ENCODE measurements at places on chromosomes 7 and 10.

- H3K27ac ChIP-seq, result peak overlapping the region; percentile 69
- peaks cover 50% of the 10 kb centered on the region for H3K4me1 ChIP-seq
- peaks cover 18% of the 10 kb centered on the region for H3K27me3 ChIP-seq
- H3K36me3 ChIP-seq, result peaks cover 3% of the 10 kb centered on the region
- H3K4me3 ChIP-seq, result peak overlapping the region; percentile 62
- no peak for DNase-seq
Observed at GRCh38 chr10:122462533-122463465, 1.4 kb downstream of the HTRA1 start.

- peaks cover 51% of the 10 kb centered on the region for H3K4me1 ChIP-seq
- H3K27ac ChIP-seq, result no peak overlapping the region
- no peak for DNase-seq
- H3K4me3 ChIP-seq, result no peak overlapping the region
Observed at GRCh38 chr7:1900847-1901246, 230.8 kb downstream of the ELFN1 start.

DNA sequence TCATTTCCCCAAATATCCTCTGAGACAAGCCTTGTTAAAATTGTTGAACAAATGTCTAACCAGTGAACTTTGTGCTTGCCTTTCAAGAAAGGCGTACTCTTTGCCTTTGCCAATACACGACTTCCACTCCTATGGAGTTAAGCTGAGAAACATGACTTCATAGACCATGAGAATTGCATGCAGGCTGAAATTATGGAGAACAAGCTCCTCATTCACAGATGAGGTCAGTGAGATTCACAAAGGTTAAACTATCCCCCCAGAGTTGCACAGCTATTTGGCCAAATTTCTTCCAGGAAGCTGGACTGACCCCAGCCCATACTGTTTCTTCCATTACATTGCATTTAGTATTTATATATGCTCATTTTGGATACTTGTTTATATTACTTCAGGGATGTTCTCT, 221.4 kb upstream of the SEMA3C start:
- no peaks in the 10 kb centered on the region for H3K4me1 ChIP-seq
- no peaks in the 10 kb centered on the region for H3K27me3 ChIP-seq
- no peaks in the 10 kb centered on the region for H3K36me3 ChIP-seq
- peak overlapping the region; percentile 71 for H3K27ac ChIP-seq

DNA sequence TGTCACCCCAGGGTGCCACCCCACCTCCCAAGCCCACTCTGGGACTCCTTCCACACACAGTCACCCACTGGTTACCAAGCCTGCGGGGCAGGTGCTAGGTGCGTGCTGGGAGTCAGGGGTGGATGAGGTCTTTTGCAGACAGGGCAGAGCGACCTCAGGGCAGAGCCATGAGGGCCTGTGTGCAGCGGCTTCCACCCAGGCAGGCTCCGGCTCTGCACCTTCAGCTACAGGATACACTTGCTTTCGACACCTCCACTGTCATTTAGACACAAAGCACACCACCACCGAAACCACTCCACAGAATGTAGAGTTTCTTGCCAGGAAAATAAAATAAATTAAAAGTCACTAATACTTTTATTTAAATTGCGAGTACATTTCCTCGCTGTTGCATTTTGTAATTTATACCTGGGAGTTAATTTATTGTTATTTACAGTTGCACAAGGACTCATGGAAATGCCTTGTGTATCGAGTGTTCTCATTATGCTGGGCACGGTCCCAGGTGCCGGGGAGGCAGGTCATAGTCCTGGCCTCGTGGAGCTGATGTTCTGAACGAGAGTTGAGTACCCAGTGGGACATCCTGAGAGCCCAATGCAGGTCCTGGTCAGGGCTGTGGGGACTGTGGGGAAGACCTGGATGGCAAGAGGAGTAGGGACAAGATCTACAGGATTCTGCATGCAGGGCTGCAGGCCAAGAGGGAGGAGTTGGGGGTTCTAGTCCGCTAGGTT, 127.8 kb downstream of the CUX1 start:
- H3K27me3 ChIP-seq, result no peaks in the 10 kb centered on the region
- no peak for DNase-seq
- H3K27ac ChIP-seq, result no peak overlapping the region
- no peak overlapping the region for H3K4me3 ChIP-seq
- peaks cover 5% of the 10 kb centered on the region for H3K36me3 ChIP-seq

- no peaks in the 10 kb centered on the region for H3K27me3 ChIP-seq
- no peaks in the 10 kb centered on the region for H3K36me3 ChIP-seq
- DNase-seq, result no peak
- peaks cover 7% of the 10 kb centered on the region for H3K4me1 ChIP-seq
- H3K27ac ChIP-seq, result no peak overlapping the region
Observed at GRCh38 chr10:24501056-24501711, 222.5 kb downstream of the ARHGAP21 start.

- H3K36me3 ChIP-seq, result peaks cover 6% of the 10 kb centered on the region
- H3K27ac ChIP-seq, result no peak overlapping the region
- DNase-seq, result no peak
- no peaks in the 10 kb centered on the region for H3K27me3 ChIP-seq
Observed at GRCh38 chr7:105198223-105198622, 184.2 kb downstream of the KMT2E start.

GRCh38 chr7:101882595-101883564, 65.5 kb downstream of the CUX1 start:
- H3K27ac ChIP-seq, result peak overlapping the region; percentile 61
- no peak overlapping the region for H3K4me3 ChIP-seq
- peak; percentile 56 for DNase-seq
- peaks cover 25% of the 10 kb centered on the region for H3K4me1 ChIP-seq

DNA sequence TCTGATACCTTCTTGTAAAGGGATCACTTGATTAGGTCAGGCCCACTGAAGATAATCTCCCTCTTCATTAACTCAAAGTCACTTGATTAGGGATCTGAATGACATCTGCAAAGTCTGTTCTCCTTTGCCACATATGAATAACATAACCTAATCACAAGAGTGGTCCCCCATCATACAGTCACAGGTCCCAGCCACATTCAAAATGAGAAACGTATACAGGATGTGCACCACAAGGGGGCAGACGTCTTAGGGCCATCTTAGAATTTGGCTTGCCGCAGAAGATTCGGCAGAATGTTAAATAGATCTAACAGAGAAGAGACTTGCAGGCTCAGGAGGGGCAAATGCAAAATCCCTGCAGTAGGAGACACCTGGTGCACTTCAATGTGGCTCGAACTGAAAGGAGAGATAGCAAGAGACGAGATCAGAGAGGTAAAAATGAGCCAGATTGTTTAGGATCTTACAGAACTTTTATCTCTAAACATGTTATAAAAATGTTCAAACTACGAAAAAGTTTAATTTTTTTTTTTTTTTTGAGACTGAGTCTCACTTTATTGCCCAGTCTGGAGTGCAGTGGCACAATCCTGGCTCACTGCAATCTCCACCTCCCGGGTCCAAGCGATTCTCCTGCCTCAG, 10.4 kb upstream of the SMC3 start:
- no peak overlapping the region for H3K27ac ChIP-seq
- no peak for DNase-seq
- H3K27me3 ChIP-seq, result no peaks in the 10 kb centered on the region

GRCh38 chr7:47594406-47594805, 12.5 kb upstream of the TNS3 start:
- DNase-seq, result no peak
- H3K4me3 ChIP-seq, result no peak overlapping the region
- H3K27ac ChIP-seq, result no peak overlapping the region
- H3K36me3 ChIP-seq, result no peaks in the 10 kb centered on the region

- no peaks in the 10 kb centered on the region for H3K36me3 ChIP-seq
- H3K27me3 ChIP-seq, result no peaks in the 10 kb centered on the region
- no peak overlapping the region for H3K27ac ChIP-seq
- DNase-seq, result no peak
- H3K4me1 ChIP-seq, result peaks cover 10% of the 10 kb centered on the region
Observed at GRCh38 chr7:93011351-93012294, 106.2 kb downstream of the SAMD9 start.

DNA sequence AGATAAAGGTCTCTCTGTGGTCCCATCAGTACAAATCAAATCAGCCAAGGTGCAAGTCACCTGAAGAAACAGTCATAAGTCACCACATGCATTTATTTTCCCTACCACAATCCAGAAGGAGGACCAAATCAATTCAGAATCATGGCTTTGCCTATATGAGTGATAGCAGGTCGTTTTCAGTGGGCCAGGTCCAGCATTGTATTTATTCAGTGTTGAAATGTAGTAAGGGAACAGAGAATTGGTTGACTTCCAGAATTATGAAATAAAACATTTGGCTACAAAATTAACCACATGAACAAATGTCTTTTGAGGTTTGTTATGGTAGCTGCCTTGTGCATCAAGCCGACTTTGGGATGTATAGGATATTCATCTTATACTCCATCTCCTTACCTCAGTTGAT, 88.4 kb downstream of the POLR1F start:
- H3K4me3 ChIP-seq, result no peak overlapping the region
- H3K36me3 ChIP-seq, result no peaks in the 10 kb centered on the region
- H3K27ac ChIP-seq, result no peak overlapping the region
- no peak for DNase-seq
- H3K27me3 ChIP-seq, result no peaks in the 10 kb centered on the region

GRCh38 chr7:15317215-15317614, 244.6 kb downstream of the AGMO start:
- no peaks in the 10 kb centered on the region for H3K4me1 ChIP-seq
- H3K36me3 ChIP-seq, result no peaks in the 10 kb centered on the region
- no peak overlapping the region for H3K27ac ChIP-seq
- DNase-seq, result no peak
- no peak overlapping the region for H3K4me3 ChIP-seq
- H3K27me3 ChIP-seq, result no peaks in the 10 kb centered on the region

GRCh38 chr10:48330269-48330668, 23.8 kb downstream of the MAPK8 start:
- H3K4me1 ChIP-seq, result no peaks in the 10 kb centered on the region
- no peak overlapping the region for H3K4me3 ChIP-seq
- DNase-seq, result peak; percentile 41
- no peaks in the 10 kb centered on the region for H3K27me3 ChIP-seq

GRCh38 chr10:52488606-52489485, 174.8 kb downstream of the DKK1 start:
- H3K36me3 ChIP-seq, result no peaks in the 10 kb centered on the region
- H3K27ac ChIP-seq, result no peak overlapping the region
- H3K4me1 ChIP-seq, result no peaks in the 10 kb centered on the region
- H3K27me3 ChIP-seq, result no peaks in the 10 kb centered on the region

DNA sequence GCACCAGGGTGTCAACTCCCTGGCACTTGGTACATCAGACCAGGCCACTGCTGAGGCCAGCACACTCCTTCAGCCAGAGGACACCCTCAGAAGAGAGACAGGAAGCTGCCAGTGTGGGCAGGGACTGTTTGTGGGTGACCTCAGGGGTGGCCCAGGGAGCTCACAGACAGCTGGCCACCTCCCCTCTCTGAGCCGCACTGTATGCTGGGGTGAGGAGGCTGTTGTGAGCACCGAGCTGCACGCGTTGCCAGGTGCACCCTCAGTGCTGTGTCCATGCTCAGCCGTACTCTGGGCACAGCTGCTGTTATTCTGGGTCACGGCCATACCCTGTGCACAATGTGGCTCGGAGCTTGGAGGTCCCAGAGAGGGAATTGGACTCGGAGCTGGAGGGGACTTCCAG, 61.5 kb upstream of the NANOS1 start:
- no peak for DNase-seq
- H3K4me1 ChIP-seq, result peaks cover 36% of the 10 kb centered on the region
- no peaks in the 10 kb centered on the region for H3K36me3 ChIP-seq
- no peak overlapping the region for H3K27ac ChIP-seq
- no peaks in the 10 kb centered on the region for H3K27me3 ChIP-seq

DNA sequence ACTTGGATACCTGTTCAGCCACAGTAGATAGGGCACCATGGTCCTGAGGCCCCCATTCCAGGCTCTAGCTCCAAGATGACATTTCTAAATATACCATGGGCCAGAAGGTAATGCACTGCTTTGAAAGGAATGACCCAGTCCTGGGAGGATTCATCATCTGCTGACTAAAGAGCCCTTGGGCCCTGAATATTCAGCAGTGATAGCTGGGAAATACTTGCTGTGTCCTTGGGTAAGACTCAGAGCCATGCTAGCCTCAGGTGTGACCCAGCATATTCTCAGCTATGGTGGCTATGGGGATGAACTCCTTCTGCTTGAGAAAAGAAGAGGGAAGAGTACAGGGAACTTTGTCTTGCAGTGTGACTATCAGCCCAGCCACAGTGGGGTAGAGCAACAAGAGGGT, 21.3 kb upstream of the AGR2 start:
- H3K4me1 ChIP-seq, result no peaks in the 10 kb centered on the region
- H3K27ac ChIP-seq, result no peak overlapping the region
- no peaks in the 10 kb centered on the region for H3K27me3 ChIP-seq
- no peaks in the 10 kb centered on the region for H3K36me3 ChIP-seq
- H3K4me3 ChIP-seq, result no peak overlapping the region

GRCh38 chr7:73431041-73431835, 2.3 kb upstream of the FZD9 start:
- H3K36me3 ChIP-seq, result peaks cover 6% of the 10 kb centered on the region
- no peak overlapping the region for H3K4me3 ChIP-seq
- H3K4me1 ChIP-seq, result peaks cover 48% of the 10 kb centered on the region

DNA sequence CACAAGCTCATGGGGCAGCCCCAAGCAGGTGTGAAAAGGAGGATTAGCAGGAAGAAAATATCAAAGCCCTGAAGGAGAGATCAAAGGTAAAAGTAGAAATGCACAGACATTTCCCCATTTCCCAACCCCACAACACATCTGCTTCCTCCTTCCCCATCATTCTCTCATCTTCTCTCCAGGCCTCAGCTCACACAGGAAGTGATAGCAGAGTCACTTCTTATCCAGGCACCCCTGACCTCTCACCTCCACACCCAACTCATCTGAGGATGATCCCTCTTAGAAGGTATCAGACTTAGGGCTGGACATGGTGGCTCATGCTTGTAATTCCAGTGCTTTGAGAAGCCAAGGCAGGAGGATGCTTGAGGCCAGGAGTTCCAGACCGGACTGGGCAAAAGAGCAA, 18.2 kb upstream of the GJC3 start:
- no peaks in the 10 kb centered on the region for H3K4me1 ChIP-seq
- no peak overlapping the region for H3K4me3 ChIP-seq
- H3K27ac ChIP-seq, result no peak overlapping the region
- H3K27me3 ChIP-seq, result no peaks in the 10 kb centered on the region

DNA sequence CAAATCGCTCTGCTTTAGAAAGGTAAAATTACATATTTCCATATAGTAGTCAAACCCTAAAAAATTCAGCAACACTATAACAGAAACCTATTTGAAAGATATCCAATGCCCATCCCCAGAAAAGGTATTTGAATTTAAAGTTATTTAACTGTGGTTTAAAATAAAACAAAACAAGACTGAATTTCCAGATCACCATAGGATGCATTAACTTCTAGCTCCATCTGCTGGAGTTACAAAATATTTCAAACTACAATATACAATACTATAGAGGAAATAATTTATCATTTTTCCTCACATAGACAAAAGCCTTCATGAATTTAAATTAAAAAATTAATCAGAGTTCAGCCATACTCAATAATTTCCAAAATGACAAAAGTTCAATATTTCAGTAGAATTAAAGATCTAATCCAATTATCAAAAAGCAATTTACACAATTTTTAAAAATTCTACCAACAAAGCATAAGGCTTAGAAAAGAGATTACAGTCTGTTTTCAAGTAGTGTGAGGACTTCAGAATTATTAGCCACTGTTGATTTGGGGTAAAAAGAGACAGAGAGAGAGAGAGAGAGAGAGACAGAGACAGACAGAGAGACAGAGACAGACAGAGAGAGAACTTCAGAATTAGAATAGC, 75.9 kb downstream of the LMBR1 start:
- no peak overlapping the region for H3K4me3 ChIP-seq
- H3K36me3 ChIP-seq, result no peaks in the 10 kb centered on the region
- no peak overlapping the region for H3K27ac ChIP-seq

GRCh38 chr7:99141334-99141733, 2.6 kb downstream of the SMURF1 start:
- no peaks in the 10 kb centered on the region for H3K27me3 ChIP-seq
- no peaks in the 10 kb centered on the region for H3K36me3 ChIP-seq
- DNase-seq, result no peak
- peaks cover 20% of the 10 kb centered on the region for H3K4me1 ChIP-seq
